Stimulated activated CD8-positive, alpha-beta memory T cell treated with anti-CD3 and anti-CD28 coated beads, Interleukin-7, amount 100 ng/mL, for 1 hour (primary cell): ENCODE measurements at places on chromosomes 3 and 15.
A peak's percentile ranks its signal among the peaks of the same experiment; 100 is the strongest.

DNA sequence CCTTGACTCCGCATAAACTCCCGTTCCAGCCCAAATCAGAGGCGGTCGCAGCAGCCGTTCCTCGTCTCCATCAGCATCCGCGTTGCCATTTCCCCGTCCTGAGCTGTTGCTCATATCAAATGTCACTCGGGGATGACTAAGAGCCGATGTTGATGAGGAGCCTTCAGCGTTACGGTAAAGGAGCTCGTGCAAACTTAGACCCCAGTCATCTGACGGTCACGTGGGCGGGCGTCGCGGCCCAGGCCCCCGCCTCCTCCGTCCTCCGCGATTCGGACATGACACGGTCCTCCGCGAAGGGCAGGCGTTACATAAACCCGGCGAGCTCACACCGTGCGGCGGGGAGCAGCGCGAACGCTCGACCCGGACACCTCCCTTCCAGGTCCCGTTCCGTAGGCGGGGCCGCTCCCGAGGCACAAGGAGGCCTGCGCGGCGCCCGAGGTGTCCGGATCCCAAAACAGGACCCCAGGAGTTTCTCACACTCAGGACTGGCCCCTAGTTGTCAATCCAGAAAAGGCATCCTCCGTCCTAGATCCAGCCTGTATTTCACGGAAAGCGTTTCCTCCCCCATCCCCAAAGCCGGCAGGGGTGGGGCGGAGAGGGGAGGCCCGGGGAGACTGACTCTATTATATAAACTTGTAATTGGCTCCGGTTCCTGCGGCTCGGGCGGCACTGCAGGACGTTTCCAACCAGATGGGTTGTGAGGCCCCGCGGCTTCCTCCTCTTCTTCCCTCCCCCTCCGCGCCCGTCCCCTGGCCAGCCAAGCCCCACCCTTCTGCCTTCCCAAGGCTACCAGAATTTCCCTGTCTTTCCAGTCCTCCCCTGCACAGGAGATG is 100.0 kb upstream of the IGF1R start:
- DNase-seq: no peak

DNA sequence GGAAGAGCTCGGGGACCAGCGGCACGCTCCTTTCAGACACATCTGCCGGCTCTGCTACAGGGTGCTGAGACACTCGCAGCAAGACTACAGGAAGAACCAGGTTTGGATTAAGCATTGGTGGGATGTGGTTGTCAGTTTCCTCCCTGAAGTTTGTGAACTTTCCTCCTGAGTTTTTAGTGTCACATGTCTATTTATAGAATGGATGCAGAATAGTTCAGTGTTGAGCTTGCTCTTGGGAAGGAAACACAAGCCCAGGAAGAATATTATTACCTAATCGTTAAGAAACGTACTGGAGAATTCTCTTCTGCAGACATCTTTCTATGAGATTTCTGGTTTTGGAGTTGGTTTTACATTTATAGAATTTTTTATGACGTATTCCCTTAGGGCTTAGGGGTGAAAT is 172.0 kb downstream of the ITPR1 start:
- DNase-seq: no peak

GRCh38 chr3:12413721-12414255 is 70.5 kb upstream of the TSEN2 start:
- no peak for DNase-seq

GRCh38 chr15:51816611-51817010 is 12.8 kb upstream of the TMOD3 start:
- DNase-seq: no peak

GRCh38 chr3:70433091-70433490 is 120.7 kb upstream of the MDFIC2 start:
- no peak for DNase-seq

GRCh38 chr3:127746400-127747057 is 73.8 kb downstream of the ABTB1 start:
- no peak for DNase-seq

DNA sequence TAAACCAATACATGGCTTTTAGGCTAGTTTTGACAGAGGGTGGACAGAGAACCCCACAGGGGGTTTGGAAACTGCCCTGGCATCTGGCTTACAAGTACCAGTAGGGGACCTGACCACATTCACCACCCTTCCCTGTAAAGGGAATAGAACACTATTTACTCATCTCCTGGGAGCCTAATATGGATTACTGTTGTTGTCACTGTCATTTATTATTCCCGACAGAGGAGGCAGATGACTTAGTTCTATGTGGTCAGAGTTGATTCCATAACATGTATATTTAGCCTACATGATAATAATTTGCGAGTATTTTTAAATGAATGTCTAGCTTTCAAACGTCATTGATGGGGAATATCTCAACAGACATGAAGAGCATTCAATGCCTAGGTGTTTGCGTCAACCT is 15.9 kb downstream of the ZBTB38 start:
- no peak for DNase-seq

DNA sequence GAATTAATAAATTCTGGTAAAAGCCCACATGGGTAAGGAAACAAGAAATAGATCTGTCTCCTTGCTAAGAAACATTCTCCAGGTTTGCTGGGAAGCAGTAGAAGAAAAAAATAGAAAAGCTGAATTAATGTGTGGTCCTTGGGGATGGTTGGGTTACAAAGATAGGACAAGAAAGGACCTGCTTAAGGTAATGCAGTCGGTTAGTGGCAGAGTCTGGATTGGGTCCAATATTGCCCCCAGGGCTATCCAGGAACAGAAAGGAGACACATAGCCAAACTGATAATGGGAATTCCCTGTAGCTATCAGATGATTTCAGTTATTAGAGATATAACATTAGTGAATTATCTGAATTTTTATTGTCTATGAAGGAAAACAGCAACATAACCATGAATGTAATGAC is 584.3 kb downstream of the ROBO1 start:
- DNase-seq: no peak

- no peak for DNase-seq
Observed at GRCh38 chr15:81284256-81285031, 39.5 kb downstream of the STARD5 start.

- DNase-seq: no peak
Observed at GRCh38 chr15:56293495-56294292, 50.0 kb upstream of the RFX7 start.

- no peak for DNase-seq
Observed at GRCh38 chr3:136989781-136990524, 32.2 kb downstream of the IL20RB start.

DNA sequence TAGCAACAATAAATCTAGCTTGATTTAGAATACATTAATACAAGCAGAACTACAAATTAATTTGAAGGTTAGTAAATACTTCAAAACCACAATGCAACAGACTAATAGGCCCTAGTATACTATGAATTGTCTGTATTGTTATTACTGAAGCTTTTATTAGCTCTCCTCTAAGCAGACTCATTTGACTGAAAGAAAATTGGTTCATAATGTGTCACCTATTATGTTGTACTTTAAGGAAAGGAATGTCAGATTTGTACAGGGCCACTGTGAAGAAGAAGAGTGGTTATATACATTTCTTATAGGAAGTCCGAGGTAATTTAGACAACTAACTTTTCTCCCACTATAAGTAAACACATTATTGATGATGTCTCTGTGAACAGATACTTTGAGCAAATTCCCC is 954.5 kb downstream of the ZPLD1 start:
- no peak for DNase-seq

DNA sequence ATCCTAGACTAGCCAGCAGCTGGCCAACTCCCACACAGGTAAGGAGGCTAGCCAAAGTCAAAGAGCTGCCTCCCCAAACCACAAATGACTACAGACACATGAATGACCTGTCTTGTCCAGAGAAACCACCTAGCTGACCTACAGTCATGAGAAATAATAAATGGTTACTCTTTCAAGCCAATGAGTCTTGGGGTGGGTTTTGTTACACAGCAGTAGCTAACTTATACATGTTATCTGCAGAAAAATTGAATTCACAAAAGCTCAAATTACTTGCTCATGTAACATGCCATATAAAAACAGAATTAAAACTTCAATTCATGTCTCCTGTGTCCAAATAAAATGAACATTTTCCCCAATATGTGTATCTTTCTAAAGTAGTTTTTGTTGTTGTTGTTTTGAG is 307.4 kb upstream of the NR2F2 start:
- DNase-seq: no peak

GRCh38 chr15:34353627-34354026 is 10.5 kb downstream of the NUTM1 start:
- DNase-seq: no peak

GRCh38 chr3:14242490-14243311 is 64.1 kb downstream of the LSM3 start:
- DNase-seq: no peak

GRCh38 chr3:17040322-17040989 is 155.7 kb downstream of the PLCL2 start:
- DNase-seq: no peak

GRCh38 chr3:33799202-33799551 is 747 bp downstream of the PDCD6IP start:
- no peak for DNase-seq

DNA sequence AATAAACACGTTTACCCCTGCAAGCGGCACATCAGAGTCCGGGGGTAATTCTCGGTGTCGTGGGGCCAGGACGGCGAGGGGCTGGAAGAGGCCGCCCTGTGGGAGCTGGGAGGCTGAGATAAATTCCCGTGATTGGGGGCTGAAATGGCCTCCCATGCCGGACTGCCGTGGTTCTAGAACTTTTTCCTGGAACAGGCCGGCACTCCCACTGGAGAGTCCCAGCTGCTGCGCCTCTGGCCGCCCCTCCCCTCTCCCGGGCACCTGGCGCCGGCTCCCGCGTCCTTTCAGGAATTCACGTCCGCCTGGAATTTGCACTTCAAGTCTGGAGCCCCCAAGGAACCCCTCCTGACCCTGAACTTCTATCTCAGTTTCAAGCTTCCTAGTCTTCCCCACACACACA is 10.8 kb upstream of the LRRC2 start:
- DNase-seq: no peak

GRCh38 chr15:88246666-88247446 is 9.7 kb downstream of the NTRK3 start:
- peak; percentile 59 for DNase-seq
